LNCaP clone FGC (cell line): ENCODE measurements at places on chromosomes 6 and 20.

DNA sequence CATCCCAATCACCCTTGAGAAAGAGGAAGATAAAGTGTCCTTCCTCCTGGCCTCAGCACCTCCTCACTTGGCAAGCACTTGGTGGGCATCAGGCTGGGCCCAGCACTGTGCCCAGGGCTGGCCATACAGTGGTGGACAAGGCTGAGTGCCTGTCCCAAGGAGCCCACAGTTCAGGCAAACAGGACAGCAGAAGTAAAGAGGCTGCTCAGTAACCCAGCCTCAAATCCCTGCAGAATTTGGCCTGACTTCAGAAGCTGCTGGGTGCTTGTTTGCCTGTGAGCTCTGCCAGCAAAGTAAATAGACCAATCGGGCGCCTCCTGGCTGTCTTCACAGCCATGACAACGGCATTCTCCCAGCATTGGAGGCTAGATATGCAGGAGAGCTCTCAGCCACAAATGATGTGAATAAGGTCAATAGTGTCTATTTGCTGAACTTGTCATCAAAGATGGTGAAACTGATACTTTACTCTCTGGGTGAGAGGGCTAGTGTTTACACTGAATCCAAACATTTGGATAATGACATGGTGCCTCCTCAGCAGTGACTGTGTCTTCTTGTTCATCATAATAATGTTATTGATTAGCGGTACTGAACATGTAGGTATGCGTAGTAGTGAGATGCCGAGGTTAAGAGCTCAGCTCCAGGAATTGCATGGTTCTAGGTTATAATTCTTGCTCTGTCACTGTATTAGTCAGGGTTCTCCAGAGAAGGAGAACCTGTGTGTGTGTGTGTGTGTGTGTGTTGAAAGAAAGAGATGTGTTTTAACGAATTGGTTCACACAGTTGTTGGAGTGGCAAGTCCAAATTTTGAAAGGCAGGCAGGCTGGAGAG is 36.9 kb upstream of the FANCE start:
- peak; percentile 99 for DNase-seq

GRCh38 chr20:37757550-37757949 is 63.7 kb downstream of the CTNNBL1 start:
- no peak for DNase-seq

GRCh38 chr6:113120224-113120581 is 736.9 kb upstream of the MARCKS start:
- DNase-seq, result no peak

DNA sequence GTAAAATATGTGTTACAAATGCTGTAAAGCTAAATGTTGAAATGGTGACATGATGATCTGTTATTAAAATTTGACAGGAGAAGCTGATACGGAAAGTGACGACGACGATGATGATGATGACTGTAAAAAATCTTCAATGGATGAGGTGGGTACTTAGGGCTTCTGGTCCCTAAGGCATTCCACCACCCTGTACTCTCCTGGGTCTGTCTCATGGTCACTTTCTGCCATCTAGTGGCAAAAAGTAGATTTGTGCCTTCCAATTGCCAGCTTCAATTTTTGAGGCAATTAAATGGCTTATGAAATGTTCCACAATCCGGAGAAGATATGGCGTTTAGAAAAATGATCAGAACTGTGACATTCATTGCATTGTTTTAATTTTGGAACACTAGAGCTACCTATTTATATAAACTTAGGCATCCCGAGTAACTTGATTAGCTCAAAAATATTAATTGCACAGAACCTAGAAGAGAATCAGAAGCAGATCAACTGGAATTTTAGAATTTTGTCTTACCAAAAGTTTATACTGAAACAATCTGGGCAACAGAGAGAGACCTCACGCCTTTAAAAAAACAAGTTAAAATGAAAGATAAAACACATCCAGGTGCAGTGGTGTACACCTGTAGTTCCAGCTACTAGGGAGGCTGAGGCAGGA is 346.5 kb upstream of the PLCB4 start:
- DNase-seq, result peak; percentile 40

- no peak for DNase-seq
These were observed 589.9 kb downstream of the PHF3 start for GRCh38 chr6:64225503-64225902.

GRCh38 chr20:22536956-22537756 is 47.2 kb downstream of the FOXA2 start:
- DNase-seq, result no peak

- no peak for DNase-seq
These were observed 41.5 kb upstream of the TGM3 start for GRCh38 chr20:2254333-2254732.

DNA sequence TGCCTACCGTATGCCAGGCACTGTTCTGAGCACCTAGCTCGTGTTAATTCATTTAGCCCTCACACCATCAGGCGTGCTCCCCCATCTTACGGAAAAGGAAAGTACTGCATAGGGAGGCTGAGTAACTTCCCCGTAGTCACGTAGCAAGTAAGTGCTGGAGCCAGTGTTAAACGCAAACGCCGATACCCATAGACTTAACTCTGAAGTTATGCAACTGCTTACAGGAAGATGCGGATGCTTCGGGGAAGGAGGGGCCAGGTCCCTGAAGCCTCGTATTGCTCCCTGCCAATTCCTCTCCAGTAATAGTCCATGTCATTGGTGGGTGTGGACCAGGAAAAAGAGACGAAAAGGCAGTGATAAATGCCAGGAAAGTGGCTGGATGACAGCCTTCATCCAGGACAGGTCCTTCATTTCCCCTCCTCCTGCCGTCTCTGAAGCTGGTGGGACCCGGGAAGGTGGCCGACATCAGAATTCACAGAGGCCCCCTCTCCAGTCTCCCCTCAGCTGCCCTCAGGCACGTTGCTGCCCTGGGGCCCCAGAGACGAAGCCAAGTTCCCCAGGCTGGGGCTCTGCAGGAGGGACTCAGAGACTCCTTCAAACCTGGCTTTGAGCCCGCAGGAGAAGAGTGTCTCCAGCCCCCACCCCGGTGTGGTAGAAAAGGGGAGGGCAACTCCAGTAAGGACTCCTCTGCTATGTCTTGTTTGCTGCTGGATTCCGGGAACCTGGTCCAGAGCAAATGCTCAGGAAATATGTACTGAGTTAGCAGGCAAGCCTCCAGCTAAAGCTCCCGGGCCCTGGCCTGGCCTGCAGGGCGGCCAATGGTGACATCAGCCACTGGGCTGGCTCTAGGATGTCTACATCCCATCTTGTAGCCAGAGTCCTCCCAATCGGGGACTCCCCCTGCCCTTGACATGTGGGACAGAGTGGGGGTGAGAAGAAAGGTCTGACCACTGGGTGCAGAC is 37.8 kb downstream of the RAB44 start:
- peak; percentile 40 for DNase-seq

GRCh38 chr6:70531133-70531532 is 35.6 kb upstream of the SDHAF4 start:
- DNase-seq, result no peak

DNA sequence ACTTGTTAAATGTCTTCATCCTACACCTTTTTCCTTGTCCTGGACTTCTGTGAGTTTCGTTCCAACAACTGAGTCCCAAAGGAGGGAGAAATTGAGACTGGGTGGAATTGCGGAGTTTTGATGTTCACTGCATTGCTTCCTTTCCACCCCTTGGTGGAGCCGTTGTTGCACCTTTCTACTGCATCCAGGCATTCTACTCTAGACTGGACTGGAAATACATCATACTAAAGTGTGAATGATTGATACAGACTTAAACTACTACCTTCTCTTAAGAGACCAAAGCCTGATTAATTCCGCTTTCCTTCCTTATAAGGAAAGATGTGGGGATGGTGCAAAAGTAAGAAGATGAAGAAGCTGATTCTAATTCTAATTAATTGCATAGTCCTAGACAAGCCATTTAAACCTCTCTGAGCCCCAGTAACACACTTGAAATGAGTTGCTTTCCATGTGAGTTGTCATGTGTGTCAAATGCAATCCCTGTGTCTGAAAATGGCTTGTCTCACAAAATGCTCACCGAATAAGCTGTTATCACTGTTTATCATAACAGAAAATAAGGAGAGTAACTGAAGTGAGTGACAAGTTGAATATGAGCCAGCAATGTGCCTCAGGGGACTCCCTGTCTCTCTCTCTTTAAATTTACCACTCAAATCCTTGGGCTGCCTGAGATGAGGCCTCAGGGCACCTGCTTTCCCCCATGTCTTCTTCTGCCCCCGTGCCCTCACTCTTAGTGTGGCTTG is 338.3 kb upstream of the CHD6 start:
- DNase-seq, result peak; percentile 11

DNA sequence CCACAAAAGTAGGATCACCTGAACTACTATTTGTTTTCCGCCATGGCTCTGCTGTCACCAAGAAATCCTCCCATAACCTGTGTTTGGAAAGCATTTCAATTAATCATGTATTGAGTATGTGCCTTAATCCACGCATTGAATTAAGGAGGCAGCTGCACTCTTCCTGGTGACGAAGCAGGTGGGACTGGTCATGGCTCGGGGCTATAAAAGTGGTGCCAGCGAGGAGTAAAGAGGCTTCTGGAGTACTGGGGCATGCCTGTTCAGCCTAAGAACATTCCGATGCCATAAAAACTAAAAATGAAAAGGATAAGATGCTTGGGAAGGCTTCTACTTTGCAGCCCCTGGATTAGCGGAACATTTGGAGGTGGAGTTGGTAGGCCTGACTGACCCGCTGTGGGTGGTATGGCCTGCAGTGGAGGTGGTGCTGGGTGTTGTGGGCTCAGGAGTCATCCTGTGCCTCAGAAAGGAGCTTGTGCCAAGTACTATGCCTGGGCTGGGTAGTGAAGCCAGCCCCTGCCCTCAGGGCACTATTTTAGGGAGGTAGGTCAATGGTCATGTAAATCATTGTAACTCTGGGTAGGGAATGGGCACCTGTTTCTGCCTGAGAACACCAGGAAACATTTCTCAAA is 110.5 kb downstream of the B3GAT2 start:
- no peak for DNase-seq

DNA sequence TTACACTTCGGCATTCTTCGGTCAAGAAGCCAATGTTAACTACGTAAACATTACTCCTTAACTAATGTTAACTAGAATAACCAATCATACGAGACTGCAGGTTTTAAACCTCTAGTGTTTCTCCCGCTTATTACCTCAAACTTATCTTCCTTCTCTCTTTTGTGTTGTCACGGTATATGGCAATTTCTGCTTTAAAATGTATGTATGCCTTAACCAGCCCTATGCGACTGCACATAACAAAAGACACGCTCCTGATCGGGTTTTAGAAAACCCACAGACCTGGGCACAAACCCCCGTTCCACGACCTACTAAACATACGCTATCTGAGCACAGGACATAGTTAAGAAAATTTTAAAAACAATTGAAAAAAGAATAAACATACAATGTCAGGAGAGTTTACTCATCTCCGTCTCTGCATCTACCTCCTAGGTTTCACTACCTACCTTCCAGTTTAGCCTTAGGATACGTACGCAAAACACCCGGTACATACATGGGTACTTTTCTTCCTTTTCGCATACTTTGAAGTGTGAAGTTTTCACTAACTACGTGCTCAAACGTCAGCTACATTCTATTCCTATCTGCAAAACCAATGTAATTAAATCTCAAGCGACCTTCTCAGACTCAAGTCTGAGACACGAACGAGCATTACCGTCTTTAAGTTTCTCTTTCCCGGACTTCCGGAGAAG is 1.1 kb downstream of the CD164 start:
- no peak for DNase-seq

DNA sequence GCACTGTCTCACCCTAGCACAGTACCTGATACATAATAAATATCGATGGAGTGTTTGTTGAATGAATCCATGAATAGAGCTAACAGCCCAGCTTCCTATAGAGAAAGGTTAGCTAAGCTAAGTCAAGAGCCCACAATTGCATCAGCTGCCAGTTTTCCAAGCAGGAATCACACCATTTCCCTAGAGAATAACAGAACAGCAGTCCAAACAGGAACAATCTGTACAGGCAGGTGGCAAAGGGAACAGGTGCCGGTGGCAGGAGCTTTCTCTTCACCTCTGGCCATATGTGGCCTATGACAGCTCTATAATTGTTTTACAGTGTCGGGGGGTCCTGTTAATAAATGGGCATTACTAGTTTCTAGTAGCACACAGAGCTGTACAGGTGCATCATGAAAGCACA is 38.8 kb downstream of the ISM1 start:
- DNase-seq, result no peak

DNA sequence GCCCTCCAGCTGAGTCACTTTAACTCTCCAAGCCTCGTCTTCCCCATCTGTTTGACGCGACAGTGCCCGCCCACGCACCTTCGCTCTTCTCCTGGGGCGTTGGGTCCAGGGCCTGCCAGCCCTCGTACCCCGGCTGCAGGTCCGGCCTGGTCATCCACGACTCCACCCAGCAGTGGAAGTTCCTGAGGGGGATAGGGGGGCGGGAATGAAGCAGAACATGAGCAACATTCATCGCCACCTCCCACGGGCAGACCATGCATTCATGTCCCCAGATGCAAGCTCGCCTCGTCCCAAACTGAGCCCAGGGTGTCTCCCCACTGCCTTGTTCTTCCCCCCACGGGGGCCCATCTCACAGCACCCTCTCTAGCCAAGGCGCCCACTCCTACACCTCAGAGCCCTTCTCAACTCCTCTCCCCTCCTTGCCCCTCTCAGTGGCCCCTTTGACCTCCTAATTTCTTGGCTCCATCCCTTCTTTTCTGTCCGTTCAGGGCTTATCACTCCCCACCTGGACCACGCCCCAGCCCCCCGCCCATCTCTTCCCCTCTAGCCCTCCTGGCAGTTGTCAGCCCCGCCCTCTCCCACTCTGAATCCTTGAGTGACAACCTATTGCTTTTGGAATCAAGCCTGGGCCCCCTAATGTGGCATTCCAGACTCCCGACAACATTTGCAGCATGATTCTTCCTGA is 23.7 kb downstream of the TGM2 start:
- no peak for DNase-seq

- DNase-seq, result no peak
These were observed 307.6 kb downstream of the QKI start for GRCh38 chr6:163721922-163722692.

- no peak for DNase-seq
These were observed 1.3 kb upstream of the RUNX2 start for GRCh38 chr6:45326698-45327417.

DNA sequence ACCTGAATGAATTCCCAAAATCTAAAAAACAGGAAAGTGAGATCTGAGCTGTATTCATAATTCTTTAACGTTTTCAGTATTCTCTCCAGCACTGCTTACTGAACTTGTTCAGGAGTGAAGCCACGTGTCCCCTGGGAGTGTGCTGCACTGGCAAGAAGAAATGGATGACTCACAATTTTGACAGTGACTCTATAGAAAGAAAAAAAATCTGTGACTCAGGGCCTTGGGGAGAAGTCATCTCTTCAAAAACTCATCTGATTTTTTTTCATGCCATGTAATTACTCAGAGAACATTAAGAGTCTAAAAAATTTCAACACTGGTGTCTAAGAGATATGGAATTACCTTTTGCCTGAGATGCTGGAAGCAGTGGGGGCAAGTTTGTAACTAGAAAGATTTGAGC is 39.7 kb downstream of the ANKEF1 start:
- no peak for DNase-seq

DNA sequence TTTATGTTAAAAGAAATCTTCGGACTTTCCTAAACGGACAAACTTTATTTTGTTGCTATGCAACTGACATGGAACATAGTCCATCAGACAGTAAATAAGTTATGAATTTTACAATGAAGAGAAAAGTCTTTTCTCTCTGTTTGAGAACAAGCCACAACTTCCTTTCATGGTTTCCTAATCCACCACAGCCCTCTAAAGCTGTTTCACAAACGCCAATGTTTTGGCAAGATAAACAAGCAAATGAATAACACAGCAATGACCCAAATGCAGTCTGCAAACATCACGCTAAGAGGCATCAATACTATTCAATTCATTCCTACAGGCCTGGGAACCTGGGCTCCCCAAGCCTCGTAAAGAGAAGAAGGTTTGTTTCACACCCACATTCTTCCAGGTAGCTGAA is 60.4 kb downstream of the HAO1 start:
- no peak for DNase-seq

- DNase-seq, result no peak
These were observed 2.0 kb upstream of the STMN3 start for GRCh38 chr20:63655249-63655648.
